ENCODE measurements at places on chromosomes 12 and 14.

GRCh38 chr14:75213172-75213571 is 36.8 kb upstream of the TMED10 start:
- no peak overlapping the region for H3K4me3 ChIP-seq
- DNase-seq = no peak
- H3K27ac ChIP-seq = no peak overlapping the region
- H3K4me1 ChIP-seq = peaks cover 13% of the 10 kb centered on the region
- H3K36me3 ChIP-seq = no peaks in the 10 kb centered on the region
- H3K27me3 ChIP-seq = no peaks in the 10 kb centered on the region

GRCh38 chr14:99910337-99911309 is 117.4 kb downstream of the EML1 start:
- no peak overlapping the region for H3K27ac ChIP-seq
- H3K36me3 ChIP-seq = no peaks in the 10 kb centered on the region
- H3K27me3 ChIP-seq = no peaks in the 10 kb centered on the region
- DNase-seq = no peak

GRCh38 chr12:49562233-49562632 is 5.7 kb downstream of the MCRS1 start:
- H3K27ac ChIP-seq = no peak overlapping the region
- peaks cover 29% of the 10 kb centered on the region for H3K4me1 ChIP-seq
- H3K36me3 ChIP-seq = peaks cover 67% of the 10 kb centered on the region
- no peaks in the 10 kb centered on the region for H3K27me3 ChIP-seq

DNA sequence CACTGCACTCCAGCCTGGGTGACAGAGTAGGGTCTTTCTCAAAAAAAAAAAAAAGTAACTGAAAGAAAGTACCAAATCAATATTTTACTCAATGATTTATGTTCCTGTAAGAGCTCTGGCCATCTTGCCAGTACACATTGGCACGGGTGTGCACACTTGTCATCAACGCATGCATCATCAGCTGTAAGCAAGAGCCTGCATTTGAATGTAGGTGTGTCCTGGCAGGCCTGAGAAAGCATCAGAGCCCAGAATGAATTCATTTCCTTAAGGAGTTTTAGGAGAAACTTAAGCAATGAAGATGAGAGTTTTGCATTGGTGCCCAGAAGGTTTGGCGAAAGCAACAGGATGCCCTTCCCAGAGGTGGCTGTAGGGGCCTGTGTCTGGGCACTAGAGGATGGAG is 88.5 kb upstream of the FZD10 start:
- H3K27ac ChIP-seq = no peak overlapping the region
- H3K36me3 ChIP-seq = no peaks in the 10 kb centered on the region
- H3K4me3 ChIP-seq = no peak overlapping the region
- no peaks in the 10 kb centered on the region for H3K27me3 ChIP-seq
- no peaks in the 10 kb centered on the region for H3K4me1 ChIP-seq
- DNase-seq = no peak

- no peak for DNase-seq
- H3K36me3 ChIP-seq = no peaks in the 10 kb centered on the region
- no peaks in the 10 kb centered on the region for H3K27me3 ChIP-seq
- no peaks in the 10 kb centered on the region for H3K4me1 ChIP-seq
- no peak overlapping the region for H3K27ac ChIP-seq
Observed at GRCh38 chr14:104301731-104302460, 163.5 kb downstream of the KIF26A start.

DNA sequence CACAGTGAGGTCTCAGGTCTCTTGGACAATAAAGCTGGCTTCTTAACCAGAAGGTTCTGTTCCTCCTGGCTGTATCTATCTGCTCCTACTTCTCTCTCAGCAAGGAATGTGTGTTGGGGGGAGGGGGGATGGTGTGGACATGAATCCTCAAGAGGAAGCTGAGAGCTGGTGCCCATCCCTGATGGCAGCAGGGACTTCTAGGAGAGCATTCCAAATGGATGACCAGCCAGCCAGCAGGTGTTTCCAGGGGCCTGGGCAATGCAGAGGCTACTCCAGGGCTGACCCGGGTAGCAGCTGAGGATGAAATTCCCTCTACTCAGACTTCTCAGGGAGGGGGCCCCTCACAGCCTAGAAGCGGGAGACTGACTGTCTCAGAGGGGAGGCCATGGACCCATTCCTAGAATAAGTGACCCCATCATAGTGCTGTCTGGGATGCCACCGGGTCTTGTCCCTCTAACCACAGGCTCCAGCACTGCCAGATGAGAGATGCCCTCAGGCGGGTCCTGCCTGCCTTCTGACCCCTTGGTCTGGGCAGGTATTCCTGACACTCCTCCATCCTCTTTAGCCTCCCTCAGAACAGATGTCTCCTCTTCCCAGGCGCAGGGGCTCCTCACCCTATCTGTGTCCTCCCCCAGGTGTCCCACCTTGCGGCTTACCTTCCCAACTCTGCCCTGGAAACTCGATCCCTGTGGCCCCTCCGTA is 1.2 kb downstream of the RAB15 start:
- H3K27ac ChIP-seq = no peak overlapping the region
- H3K4me3 ChIP-seq = peak overlapping the region; percentile 68
- H3K36me3 ChIP-seq = no peaks in the 10 kb centered on the region
- DNase-seq = no peak

GRCh38 chr14:49581209-49582112 is 4.7 kb downstream of the RPS29 start:
- peaks cover 19% of the 10 kb centered on the region for H3K4me1 ChIP-seq
- H3K27ac ChIP-seq = no peak overlapping the region
- no peak overlapping the region for H3K4me3 ChIP-seq

- H3K4me3 ChIP-seq = peak overlapping the region; percentile 67
- peak overlapping the region; percentile 41 for H3K27ac ChIP-seq
- H3K36me3 ChIP-seq = peaks cover 17% of the 10 kb centered on the region
- no peaks in the 10 kb centered on the region for H3K27me3 ChIP-seq
Observed at GRCh38 chr12:2794191-2794735, 507 bp upstream of the FKBP4 start.

- no peak overlapping the region for H3K4me3 ChIP-seq
- DNase-seq = no peak
- H3K27ac ChIP-seq = no peak overlapping the region
- no peaks in the 10 kb centered on the region for H3K27me3 ChIP-seq
- peaks cover 5% of the 10 kb centered on the region for H3K4me1 ChIP-seq
- peaks cover 6% of the 10 kb centered on the region for H3K36me3 ChIP-seq
Observed at GRCh38 chr12:31687101-31687527, 27.6 kb downstream of the ETFBKMT start.

DNA sequence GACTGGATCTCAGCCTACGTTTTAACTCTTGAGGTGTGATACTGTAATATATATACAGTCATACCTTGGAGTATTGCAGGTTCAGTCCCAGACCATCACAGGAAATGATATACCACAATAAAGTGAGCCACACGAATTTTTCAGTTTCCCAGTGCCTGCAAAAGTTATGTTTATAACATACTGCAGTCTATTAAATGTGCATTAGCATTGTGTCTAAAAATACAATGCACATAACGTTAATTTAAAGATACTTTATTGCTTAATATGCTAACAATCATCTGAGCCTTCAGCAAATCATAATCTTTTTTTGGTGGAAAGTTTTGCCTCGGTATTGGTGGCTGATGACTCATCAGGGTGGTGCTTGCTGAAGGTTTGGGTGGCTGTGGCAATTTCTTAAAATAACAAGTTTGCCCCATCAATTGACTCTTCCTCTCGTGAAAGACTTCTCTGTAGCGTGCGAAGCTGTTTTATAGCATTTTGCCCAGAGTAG is 18.9 kb downstream of the PYROXD1 start:
- peaks cover 25% of the 10 kb centered on the region for H3K4me1 ChIP-seq
- peaks cover 21% of the 10 kb centered on the region for H3K36me3 ChIP-seq
- H3K27me3 ChIP-seq = no peaks in the 10 kb centered on the region

DNA sequence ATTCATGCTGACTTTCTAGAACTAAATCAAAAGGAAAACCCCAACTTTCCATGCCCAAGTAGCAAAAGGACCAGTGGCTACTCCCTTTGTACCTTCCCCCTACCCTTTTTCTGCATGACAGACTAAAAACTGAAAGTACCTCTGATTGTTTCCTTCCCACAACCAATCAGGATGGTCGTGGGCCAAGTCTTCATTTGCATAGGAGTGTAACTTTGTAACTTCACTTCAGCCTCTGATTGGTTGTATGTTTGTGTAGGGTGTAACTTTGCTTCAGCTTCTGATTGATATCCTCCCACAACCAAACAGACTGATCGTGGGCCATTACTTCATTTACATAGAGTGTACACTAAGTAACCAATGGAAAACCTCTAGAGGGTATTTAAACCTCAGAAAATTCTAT is 96.5 kb downstream of the DENND5B start:
- H3K27ac ChIP-seq = no peak overlapping the region
- no peak overlapping the region for H3K4me3 ChIP-seq
- H3K4me1 ChIP-seq = no peaks in the 10 kb centered on the region
- no peaks in the 10 kb centered on the region for H3K27me3 ChIP-seq

- DNase-seq = no peak
- no peak overlapping the region for H3K4me3 ChIP-seq
- no peaks in the 10 kb centered on the region for H3K4me1 ChIP-seq
Observed at GRCh38 chr14:100885196-100885595, 18.3 kb downstream of the RTL1 start.

DNA sequence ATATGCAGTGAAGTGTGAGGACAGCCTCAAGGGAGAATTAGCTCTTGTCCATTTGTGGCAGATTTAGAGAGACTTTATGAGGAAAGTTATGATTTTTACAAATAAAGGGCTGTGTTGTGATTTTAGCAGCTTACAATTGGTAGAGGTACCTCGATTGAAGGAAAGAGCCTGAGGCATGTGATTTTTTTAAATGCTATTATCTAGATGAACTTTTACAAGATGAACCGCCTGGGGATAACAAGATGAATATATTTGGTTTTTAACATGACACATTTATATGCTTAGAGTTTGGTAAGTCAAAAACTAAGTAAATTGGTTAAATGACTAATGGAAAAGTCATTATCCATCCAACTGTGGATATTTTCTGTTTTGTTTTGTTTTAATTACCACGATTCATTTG is 52.6 kb downstream of the AEBP2 start:
- H3K36me3 ChIP-seq = peaks cover 19% of the 10 kb centered on the region
- no peaks in the 10 kb centered on the region for H3K4me1 ChIP-seq
- no peak overlapping the region for H3K4me3 ChIP-seq
- H3K27ac ChIP-seq = no peak overlapping the region
- H3K27me3 ChIP-seq = no peaks in the 10 kb centered on the region

GRCh38 chr12:71268598-71269280 is 110.9 kb upstream of the TSPAN8 start:
- no peak for DNase-seq
- no peaks in the 10 kb centered on the region for H3K27me3 ChIP-seq
- no peak overlapping the region for H3K27ac ChIP-seq
- no peaks in the 10 kb centered on the region for H3K4me1 ChIP-seq

DNA sequence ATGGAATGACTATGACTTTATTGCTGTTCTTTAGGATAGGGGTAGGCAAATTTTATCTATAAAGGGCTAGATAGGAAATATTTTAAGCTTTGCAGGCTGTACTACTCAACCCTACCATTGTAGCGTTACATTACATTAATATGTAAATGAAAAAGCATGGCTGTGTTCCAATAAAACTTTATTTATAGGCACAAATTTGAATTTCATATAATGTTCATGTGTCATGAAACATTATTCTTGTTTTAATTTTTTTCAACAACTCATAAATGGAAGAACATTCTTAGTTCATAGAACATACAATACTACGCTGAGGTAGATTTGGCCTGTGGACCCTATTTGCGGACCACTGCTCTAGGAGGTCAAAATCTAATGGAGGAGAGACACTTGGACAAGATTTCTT is 133.7 kb downstream of the SOX5 start:
- H3K36me3 ChIP-seq = no peaks in the 10 kb centered on the region
- H3K27ac ChIP-seq = no peak overlapping the region
- no peaks in the 10 kb centered on the region for H3K27me3 ChIP-seq

DNA sequence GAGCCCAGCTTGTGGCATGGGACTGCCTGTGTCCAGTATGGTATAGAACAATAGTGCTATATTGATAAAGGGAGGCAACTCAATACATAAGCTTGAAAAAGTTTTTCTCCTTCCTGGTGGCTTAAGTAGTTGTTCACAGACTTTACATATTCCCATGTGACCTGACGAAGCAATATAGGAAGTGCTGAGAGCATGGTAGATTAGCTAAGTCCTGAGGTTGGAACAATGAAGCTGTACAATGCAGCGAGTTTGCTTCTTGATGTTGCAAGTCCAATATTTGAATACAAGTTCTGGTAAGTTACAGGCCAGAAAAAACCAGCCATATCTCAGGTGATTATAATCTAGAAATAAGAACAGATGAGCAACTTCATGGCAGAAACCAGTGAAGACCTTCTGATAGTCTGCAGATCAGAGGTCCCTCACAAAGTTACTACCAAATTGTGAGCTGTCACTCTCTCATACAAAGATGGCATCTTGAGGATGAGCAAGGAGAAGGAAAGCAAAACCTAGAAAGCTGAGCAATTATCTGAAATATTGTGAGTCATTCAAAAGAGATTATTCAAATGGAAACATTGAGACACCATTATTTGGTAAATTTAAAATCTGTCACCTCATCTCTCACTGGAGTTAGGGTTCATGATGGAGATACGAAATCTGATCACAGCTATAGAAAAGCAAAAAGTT is 72.9 kb upstream of the BTG1 start:
- H3K27ac ChIP-seq = no peak overlapping the region
- no peak for DNase-seq
- H3K4me1 ChIP-seq = no peaks in the 10 kb centered on the region
- H3K4me3 ChIP-seq = no peak overlapping the region
- no peaks in the 10 kb centered on the region for H3K27me3 ChIP-seq

- H3K27ac ChIP-seq = no peak overlapping the region
- no peak overlapping the region for H3K4me3 ChIP-seq
- H3K36me3 ChIP-seq = no peaks in the 10 kb centered on the region
Observed at GRCh38 chr12:119693511-119693910, 25.6 kb downstream of the PRKAB1 start.

DNA sequence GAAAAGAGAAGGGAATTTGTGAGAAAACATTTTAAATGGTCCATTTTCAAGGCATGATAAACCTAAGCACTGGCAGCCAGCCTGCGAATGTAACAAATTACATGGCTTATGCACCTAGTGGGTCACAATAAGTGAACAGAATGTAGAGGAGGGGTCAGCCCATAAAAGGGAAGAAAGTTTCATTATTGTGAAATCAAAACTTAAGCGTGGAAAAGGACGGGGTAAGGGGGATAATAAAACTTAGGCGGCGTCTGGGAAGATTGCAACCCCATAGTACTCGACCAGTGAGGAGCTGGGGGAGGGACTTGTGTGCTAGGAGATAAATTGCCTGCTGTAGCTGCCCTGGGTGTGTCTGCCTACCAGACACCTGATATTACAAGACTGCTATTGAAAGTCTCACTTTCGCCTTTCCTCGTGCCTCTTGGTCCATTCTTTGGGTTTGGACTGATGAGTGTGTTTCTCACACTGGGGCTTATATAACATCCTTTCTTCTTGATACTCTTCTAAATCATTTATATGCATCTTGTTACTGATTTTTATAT is 40.6 kb downstream of the ZDHHC17 start:
- no peak for DNase-seq
- H3K27me3 ChIP-seq = no peaks in the 10 kb centered on the region
- peaks cover 28% of the 10 kb centered on the region for H3K36me3 ChIP-seq
- no peaks in the 10 kb centered on the region for H3K4me1 ChIP-seq
- no peak overlapping the region for H3K27ac ChIP-seq
- H3K4me3 ChIP-seq = no peak overlapping the region
